ENCODE measurements at places on chromosomes 13 and 19. TPM values are rescaled to one million over a fixed set of nuclear protein-coding genes. Genes with fewer than 3 reads are reported as not detected.

TBC1D4 gene
- total RNA-seq: 47.2 TPM

- H3K27ac ChIP-seq: peak overlapping the region; percentile 16
- H3K36me3 ChIP-seq: no peaks in the 10 kb centered on the region
- no peak overlapping the region for H3K4me3 ChIP-seq
- no peaks in the 10 kb centered on the region for H3K27me3 ChIP-seq
These were observed 2494.2 kb upstream of the PCDH20 start for GRCh38 chr13:63909726-63910375.

DNA sequence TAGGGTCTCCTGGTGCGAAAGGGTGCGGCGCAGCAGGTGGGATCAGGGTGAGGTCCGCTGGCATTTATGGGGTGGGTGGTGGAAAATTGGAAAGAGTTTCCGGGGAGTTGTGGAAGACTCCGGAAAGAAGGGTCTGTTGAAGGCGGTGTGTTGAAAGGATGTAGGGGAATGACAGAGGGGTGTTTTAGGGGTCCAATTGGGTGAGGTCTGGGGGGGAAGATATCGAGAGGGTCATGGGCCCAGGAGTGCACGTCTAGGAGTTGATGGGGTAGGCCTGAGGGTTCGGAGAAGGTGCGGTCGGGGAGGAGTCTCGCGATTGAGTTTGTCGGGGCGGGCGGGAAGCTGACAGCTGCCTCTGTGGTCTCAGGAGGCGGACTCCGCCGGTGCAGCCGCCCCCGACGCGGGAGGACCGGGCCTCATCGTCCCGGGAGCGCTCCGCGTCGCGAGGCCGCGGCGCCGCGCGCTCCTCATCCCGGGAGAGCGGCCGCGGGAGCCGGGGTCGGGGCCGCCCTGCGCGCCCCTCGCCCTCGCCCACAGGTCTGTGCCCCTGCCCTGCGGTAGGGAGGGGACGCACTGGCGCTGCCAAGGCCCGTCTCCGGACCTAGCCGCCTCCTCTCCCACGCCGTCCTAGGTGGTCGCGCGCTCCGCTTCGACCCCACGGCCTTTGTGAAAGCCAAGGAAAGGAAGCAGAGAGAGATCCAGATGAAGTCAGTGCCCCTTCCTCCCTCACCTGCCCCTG is 7.0 kb downstream of the PGLYRP1 start:
- H3K27me3 ChIP-seq: peaks cover 14% of the 10 kb centered on the region
- peak; percentile 19 for DNase-seq
- H3K27ac ChIP-seq: no peak overlapping the region
- peak overlapping the region; percentile 82 for H3K4me3 ChIP-seq

DNA sequence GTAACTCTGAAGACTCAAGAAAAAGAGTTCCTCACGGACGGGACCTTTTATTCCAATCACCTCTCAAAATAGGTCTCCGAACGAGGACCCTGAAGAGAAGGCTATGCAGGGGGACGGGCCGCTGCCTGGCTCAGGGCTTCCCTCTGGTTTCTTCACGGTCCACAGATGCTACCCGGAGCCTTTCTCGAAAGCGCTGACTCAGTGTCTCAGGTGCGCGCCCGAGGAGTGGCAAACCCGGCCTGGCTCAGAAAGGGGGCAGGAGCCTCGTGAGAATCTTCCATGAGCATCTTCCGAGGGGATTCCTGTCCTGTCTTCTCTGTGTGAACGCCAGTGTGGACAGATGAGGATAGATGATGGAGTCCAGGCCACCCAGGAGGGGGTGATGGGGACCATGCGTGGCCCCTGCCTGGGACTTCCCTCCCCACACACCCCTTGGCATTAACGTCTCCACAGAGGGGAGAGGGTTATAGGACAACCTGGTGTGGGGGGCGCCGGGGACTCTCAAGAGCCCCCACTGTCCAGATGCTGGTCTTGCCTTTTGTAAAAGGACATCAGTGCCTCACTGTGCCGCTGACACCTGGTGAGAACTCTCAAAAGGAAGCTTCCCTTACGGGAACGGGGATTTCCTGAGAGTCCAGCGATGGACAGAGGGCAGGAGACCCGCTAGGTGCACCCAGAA is 16.5 kb downstream of the LSM4 start:
- peaks cover 12% of the 10 kb centered on the region for H3K27me3 ChIP-seq
- no peak overlapping the region for H3K27ac ChIP-seq
- H3K4me1 ChIP-seq: peaks cover 28% of the 10 kb centered on the region
- H3K36me3 ChIP-seq: peaks cover 11% of the 10 kb centered on the region
- DNase-seq: no peak

DNA sequence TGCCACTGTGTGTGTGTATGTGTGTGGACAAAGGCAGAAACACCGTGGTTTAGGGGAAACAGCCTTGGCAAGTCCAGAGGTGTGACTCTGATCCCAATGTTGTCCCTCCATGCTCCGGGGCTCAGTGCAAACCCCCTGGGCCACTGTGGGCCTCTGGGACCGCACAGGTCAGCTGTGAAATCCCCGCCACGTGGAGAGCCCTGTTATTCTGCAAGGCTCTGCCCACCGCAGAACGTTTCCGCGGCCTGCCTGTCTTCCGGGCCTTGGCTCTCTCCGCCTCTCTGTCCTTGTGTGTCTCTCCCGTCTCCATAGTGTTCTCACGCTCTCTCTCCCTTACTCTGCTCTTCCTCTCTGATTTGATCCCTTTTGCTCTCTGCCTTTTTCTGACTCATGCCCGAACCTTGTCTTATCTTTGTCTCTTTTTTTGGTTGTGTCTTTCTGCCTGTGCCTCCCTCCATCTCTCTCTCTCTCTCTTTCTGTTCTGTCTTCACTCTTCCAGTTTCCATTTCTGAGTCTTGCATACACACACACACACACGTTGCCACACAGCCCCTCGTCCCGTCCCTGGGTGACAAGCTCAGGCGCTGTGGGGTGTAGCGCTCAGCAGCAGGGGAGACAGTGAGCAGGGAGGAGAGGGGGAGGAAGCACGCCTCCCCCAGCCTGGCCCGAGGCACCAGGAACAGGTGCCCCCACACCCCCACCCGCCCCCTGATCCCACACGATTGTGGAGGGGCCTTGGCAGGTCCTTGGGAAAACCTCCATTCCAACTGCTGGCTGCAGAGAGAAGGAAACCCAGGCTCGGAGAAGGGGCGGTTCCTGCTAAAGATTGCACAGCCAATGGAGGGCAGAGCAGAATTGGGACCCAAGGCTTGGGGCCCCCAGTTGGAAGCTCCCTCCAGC is 3.0 kb downstream of the TTYH1 start:
- H3K4me1 ChIP-seq: peaks cover 22% of the 10 kb centered on the region

- H3K27me3 ChIP-seq: peaks cover 9% of the 10 kb centered on the region
- H3K27ac ChIP-seq: no peak overlapping the region
- peak; percentile 50 for DNase-seq
- H3K36me3 ChIP-seq: peaks cover 35% of the 10 kb centered on the region
- H3K4me1 ChIP-seq: no peaks in the 10 kb centered on the region
- no peak overlapping the region for H3K4me3 ChIP-seq
These were observed 12.1 kb downstream of the PIN1 start for GRCh38 chr19:9847087-9847671.

DNA sequence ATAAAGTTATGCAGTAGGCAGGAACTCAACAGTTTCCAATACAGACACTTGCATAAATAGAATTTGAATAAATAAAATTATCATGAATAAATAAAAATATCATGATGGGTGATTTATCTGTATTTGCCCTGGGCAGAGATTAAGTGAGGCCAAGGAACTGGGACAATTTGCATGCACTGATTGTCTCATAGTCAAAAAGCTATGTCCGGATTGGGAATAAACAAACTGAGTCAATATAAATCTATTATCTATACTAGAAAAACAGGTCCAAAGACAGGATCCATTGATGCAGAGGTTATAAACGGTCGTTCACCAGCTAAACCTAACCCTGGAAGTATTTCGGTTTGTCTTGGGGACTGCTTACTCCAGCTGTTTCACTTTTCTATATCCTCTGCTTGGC is 26.2 kb upstream of the FBXL3 start:
- no peak for DNase-seq
- peaks cover 9% of the 10 kb centered on the region for H3K4me1 ChIP-seq
- no peak overlapping the region for H3K27ac ChIP-seq
- no peak overlapping the region for H3K4me3 ChIP-seq
- peaks cover 4% of the 10 kb centered on the region for H3K27me3 ChIP-seq
